ENCODE measurements at places on chromosomes 2 and 18.
A peak's percentile ranks its signal among the peaks of the same experiment; 100 is the strongest.

GRCh38 chr2:1413156-1413710 is at the start of gene TPO:
TPO (plus strand) TSS chr2:1413463; CDS start chr2:1414409, 946 bp downstream.
- DNase-seq: no peak

DNA sequence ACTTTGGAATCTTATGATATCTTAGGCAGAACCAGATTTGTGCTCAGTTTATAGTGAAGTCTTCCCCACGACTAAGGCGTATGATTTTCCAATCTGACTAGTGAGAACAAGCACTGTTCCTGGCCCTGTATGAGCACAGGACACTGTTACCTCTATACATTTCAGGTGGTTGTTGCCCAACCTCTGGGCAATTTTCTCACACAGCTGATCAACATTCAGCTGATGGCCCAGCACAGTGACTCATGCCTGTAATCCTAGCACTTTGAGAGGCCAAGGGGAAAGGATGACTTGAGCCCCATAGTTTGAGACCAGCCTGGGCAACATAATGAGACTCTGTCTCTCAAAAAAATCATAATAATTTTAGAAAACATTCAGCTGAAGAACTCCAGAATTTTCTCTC is 119.5 kb downstream of the ASXL3 start:
- no peak for DNase-seq

DNA sequence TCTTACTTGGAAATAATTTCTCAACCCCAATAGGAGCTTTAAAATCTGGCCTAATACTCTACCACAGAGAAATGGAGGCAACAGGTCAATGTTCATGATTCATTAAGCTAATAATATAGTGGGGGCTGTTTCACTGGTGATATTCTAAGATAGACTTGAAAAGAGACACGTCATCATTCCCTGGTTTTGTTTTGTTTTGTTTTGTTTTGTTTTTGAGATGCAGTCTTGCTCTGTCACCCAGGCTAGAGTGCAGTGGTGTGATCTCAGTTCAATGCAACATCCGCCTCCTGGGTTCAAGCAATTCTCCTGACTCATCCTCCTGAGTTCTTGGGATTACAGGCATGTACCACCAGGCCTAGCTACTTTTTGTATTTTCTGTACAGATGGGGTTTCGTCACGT is 37.5 kb upstream of the SOS1 start:
- no peak for DNase-seq

- no peak for DNase-seq
Measured at GRCh38 chr2:52500561-52500960, 1267.0 kb upstream of the CHAC2 start.

DNA sequence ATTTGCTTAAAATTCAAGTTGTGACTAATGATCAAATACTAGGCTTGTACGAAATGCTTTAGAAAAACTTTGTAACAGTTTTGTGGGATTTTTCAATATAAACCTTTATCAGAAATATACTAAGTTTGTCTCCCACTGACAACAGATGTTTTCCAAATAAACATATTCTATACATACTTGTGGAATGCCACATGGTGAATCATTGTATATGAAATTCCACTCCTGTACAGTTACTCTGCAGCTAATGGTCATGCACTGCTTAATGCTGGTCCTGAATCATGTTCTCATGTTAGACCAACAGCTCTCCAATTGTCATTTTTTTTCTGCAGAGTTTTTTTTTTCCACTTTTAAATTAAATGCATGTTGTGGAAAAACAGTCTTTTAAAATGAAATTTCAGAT is 90.1 kb downstream of the DPP4 start:
- no peak for DNase-seq

DNA sequence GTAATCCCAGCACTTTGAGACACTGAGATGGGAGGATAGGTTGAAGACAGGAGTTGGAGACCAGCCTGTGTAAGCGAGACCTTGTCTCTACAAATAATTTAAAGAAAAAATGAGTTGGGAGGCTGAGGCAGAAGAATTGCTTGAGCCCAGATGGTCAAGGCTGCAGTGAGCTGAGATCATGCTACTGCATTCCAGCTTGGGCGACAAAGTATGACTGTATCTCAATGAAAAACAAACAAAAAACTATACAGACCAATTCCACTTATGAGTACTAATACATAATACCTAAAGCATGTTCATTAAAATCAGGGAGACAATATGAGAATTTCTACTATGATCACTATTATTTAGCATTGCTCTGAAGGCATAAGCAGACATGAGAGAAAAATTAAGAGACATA is 12.6 kb downstream of the RNF149 start:
- DNase-seq: no peak

- DNase-seq: no peak
Measured at GRCh38 chr2:569681-570080, 107.5 kb downstream of the TMEM18 start.

- no peak for DNase-seq
Measured at GRCh38 chr2:77190721-77191346, 331.3 kb downstream of the LRRTM4 start.

DNA sequence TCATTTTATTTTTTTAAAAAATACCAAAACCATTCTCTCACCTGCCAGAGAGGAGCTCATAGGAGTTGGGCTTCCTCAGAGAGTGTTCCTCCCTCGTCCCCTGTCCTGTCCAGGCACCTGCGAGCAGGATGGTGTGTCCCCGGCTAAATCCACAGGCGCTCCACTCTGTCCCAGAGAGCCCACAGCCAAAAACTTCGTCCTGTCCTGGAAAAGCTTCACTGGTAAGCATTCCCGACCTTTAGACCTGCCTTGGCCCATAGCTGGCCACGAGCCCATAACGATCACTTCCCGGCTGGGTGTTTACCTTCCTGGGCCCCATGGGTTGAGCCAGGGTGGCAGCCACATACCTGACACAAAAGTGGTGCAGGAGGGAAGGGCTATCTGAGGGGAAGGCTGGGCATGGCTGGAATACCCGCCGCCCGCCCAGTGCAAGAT is at the start of gene NGEF:
Gene NGEF (minus strand): TSS at position 230 of the 435 bp plus-strand sequence. CDS start 38,366 bp downstream, outside the sequence.
- DNase-seq: no peak

DNA sequence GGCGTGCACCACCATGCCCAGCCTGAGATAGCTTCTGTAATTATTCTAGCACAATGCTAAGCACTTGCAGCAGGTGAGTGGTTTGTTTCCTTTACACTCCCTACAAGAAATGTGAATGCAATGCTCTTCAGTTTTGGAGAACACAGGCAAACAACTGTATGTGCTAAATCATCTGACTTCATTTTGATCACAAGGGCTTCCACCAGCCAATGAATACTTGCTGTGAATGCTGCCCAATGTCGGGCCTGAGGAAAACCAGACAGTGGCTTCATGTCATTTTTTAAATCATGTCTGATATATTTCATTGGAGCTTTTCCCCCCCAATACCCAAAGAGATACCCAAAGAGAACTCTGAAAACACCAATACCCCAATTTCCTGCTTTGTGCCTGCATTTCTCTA is 155.6 kb upstream of the XPO1 start:
- DNase-seq: no peak

GRCh38 chr2:236081171-236081570 is 87.0 kb downstream of the GBX2 start:
- no peak for DNase-seq

- no peak for DNase-seq
Measured at GRCh38 chr18:34492652-34493051, 217.4 kb upstream of the DTNA start.

- DNase-seq: no peak
Measured at GRCh38 chr2:207067473-207067872, 98.3 kb downstream of the KLF7 start.

DNA sequence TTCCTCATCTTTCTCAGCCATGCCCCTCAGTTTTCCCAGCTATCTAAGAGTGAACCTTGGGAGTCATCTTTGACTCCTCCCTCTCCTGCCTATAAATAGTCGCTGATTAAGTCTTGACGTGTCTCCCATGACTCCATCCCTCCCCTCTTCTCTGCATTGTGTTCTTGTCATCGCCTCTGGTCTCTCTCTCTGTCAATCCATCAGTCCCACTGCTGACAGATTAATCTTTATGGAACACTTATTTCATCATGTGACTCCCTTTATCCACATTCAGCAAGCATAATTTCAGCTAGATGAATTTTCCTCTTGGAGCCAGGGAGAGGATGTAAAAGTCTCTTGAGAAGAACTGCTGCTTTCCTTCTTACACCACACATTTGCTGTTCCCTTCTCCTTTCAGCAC is 9.4 kb downstream of the ADAM23 start:
- no peak for DNase-seq

GRCh38 chr2:148557844-148558436 is 86.6 kb upstream of the EPC2 start:
- no peak for DNase-seq

DNA sequence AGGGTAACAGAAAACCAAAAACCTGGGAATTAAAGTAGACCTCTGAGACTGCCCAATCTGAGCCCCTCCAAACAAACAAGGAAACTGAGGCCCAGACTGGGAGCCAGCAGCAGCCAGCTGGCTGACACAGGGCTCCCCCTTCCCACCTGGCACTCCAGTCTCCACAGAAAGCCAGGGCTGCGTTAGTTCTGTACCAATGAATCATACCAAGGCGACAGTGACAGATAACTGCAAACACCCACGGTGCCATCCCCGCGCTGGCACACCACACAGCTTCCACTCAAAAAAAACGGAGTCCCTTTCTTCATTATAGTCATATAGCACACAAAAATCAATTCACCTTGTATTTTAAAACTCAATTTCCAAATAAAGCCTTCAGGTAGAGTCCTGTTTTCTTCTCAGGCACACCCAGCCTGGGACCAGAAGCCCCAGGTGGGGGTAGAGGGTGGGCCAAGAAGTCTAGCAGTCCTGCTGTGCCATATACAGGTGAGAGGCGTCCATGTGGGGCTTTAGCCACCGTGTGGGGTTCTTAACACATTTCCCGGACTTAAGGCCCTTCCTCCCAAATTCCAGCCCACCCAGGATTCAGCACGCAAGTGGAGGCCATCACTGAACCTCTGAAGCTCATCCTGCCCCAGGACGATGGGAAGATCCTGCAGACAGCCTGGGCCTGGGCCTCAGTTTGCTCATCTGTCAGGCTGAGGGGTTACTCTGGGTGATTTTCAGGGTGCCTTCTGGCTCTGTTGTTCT is 1.2 kb downstream of the PER2 start:
- DNase-seq: peak; percentile 64

GRCh38 chr2:132757676-132758075 is 87.7 kb upstream of the LYPD1 start:
- DNase-seq: no peak

DNA sequence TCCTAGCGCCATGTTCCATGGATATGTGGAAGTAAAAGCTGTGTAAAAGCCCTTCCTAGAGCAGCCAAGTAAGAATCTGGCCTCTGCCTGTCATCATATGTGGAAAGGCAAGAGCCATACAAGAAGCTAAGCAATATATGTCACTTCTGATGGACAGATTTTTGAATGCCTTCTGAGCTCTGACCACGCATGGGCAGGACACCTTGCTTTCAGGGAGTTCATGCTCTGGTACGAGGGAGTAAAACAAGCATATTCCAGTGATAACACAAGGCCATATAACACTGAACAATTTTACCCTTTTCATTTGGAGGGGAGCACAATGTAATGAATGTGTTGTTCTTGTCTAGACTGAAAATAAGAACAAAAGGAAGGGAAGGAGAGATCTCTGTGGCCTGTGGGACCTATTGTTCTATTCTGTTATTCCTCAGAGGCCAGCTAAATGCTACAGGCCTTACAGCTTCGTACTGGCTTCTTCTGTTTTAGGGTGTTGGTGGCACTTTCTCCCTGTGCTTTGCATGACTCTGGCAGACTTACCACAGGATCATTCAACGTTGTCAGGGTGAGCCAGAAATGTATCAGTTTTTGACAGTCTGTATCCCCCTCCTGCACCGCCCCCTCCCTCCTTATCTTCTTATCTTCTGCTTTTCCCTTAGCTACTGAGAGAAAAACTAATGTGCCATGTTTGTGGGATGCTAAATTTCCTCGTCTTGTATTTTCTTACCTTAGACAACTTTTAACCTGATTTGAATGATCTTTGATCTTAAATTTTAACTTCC is 99.5 kb downstream of the MAP4K4 start:
- no peak for DNase-seq

DNA sequence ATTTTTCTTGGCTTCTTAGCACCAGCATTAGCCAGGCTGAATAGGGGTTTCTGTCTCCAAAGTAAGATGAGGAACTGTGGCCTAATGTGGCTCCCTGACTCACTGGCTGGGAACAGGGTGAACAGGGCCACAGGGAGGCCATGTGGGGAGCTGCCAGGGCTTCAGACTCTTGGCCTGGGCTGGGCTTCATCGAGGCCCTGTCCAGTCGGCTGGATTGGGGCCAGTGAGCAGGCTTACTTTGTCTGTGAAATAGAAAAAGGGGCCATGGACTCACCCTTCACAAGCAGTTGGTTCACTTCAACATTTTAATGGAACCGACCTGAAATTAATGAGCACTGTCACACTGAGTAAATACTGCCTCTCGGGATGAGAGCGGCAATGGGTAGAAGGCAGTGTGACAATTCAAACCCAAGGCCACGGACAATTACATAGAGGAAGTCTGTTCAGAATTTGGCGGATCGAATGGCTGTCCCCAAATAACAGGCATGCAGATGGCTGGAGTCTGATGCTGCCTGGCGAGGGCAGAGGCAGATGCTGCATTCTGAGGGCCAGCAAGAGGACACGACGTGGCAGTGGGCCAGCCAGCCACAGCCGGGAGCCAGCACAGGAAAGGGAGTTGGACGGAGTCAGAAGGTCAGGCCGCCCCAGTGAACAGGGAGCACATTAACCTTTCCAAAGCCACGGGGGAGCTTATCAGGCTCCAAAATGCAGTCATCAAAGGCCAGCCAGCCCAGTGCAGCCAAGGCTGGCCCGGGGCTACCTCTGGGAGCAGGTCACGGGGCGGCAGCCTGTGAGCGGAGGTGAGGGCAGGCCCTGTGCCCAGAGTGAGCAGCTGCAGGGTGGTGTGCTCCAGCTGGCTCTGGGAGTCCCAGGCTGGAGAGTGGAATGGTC is 146.6 kb upstream of the REV1 start:
- no peak for DNase-seq

DNA sequence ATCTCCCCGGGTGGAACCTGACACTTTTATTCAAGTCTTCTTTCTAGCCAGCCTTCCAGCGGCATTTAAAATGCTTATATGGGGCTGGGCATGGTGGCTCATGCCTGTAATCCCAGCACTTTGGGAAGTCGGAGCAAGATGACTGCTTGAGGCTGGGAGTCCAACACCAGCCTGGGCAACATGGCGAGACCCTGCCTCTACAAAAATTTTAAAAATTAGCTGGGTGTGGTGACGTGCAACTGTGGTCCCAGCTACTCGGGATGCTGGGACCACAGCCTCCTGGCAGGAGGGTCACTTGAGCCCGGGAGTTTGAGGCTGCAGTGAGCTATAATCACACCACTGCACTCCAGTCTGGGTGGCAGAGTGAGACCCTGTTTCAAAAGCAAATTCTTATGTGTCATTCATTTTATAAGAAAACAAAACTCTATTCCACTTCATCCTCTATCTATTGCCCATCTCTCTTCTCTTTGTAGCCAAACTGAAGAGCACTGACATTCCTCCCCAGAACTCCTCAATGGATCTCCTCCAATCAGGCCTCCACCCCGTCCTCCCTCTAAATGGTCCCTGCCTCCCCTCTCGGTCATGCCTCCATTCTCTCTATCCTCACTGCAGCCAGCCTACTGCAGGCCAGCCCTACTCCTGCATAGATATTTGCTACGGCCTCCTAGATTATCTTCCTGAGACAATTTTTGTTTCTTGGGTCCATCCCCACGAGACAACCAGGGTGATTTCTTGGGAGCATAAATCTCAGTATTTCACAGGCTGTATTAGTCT is 18.0 kb upstream of the RHOB start:
- no peak for DNase-seq

Data from activated CD4-positive, alpha-beta T cell treated with anti-CD3 and anti-CD28 coated beads, Interleukin-2, amount 50 U/mL, for 48 hours (primary cell).